ENCODE measurements at places on chromosomes 1 and 21.
A peak's percentile ranks its signal among the peaks of the same experiment; 100 is the strongest.

- DNase-seq = no peak
Measured at GRCh38 chr1:212010004-212010403, 25.4 kb downstream of the INTS7 start.

GRCh38 chr1:204112876-204113730, 38.7 kb downstream of the ETNK2 start:
- DNase-seq = no peak

- DNase-seq = no peak
Measured at GRCh38 chr1:218079820-218080219, 205.3 kb upstream of the RRP15 start.

- peak; percentile 99 for DNase-seq
Measured at GRCh38 chr1:109240158-109241152, 8.9 kb upstream of the CELSR2 start.

DNA sequence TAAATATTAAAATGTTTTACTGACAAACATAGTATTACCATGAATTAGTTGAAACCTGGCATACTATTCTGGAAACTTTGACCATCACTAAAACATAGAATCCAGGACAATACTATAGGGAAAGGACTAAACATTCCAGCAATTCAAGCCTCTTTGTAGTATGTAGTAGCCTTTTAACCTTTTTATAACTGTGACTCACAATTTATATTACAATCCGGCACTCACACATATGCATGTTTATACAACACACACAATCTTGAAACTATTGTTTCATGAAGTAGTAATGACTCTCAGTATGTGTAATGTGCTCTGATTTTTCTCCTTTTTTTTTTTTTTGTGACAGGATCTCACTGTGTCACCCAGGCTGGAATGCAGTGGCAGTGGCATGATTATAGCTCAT, 64.3 kb downstream of the ANKRD13C start:
- DNase-seq = peak; percentile 49

- DNase-seq = no peak
Measured at GRCh38 chr1:169508432-169509338, 22.9 kb upstream of the SLC19A2 start.

- DNase-seq = peak; percentile 58
Measured at GRCh38 chr1:31335007-31335406, 37.9 kb downstream of the FABP3 start.

- no peak for DNase-seq
Measured at GRCh38 chr1:90841473-90841872, 124.4 kb upstream of the BARHL2 start.

DNA sequence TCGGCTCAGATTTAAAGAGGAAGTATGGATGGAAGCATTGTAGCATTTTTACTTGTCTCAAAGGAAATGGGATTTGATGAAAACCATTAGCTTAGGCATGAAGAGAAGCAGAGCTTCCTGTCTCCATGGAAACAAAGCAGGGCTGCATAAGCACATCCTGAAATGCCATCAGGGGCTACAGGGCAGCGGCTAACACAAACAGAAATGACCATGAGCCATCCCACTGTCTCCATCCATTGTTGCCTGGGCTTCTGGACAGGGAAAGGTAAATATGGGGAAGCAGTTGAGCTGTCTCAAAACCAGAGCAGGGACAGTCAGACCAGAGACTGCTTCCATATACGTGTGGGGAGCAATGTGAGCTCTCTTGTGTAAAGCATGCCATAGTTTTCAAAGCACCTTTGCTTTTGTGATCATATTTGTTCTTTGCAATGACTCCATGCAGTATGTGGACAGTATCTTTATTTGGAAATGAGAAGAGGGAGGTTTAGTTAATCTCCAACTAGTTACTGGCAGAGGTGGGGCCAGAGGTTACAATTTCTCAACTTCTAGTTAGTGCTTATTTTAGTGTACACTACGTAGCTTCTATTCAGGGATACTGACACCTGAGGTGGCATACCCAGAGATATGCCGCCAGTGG, 176.1 kb downstream of the CACNA1E start:
- no peak for DNase-seq

DNA sequence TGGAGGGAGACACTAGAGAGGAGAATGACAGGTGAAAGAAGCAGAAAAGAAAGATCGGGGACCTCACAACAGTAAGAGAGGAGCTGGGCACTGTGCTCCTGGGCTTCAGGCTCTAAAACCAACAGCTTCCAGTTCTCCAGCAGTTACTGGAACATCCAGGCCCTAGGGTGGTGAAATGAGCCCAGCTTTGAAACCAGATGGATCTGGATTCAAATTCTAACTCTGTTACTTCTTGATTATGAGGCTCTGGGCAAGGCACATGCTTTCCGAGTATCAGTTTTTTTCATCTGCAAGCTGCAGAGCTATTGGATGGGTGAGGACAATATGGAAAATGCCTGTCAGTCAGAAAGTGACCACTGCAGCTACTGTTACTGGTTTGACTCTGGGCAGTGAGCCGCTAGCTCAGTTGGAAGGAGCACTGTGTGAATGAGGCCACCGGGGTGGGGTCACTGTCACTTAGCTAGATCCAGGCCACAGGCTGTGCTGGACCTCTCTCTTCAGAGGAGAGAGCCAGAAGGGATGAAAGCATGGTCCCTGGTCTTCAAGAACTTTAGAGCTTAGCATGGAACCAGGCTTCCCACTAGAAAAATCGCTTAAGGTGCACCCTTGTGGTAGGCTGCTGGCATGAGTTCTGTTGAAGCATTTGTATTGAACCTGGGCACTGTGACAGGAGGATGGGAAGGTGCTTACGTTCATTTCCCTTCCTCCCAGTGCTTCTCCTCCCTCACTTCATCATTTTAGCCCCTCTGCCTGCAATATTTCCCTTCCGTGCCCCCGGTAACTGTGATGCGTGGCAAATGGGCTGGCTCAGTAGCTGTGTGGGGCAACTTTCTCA, 12.2 kb downstream of the PLEKHO1 start:
- DNase-seq = peak; percentile 16

DNA sequence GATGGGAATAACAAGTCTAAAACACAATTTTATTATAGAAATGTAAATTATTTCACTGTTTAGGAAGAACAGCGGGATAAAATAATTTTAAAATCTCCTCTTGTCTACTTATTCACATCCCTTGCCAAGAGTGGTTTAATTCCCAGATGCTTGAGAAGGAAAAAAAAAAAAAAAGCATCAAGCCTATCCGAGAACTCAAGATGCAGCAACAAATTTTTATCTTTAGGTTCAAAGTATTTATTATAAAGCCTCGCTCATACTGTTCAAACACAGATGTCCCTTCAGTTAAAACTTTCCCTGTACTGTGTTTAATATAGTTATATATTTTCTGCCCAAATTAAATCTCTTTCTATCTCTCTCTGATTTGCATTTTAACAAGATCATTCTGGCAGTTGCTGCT, 1615.8 kb downstream of the PLA2G4A start:
- DNase-seq = no peak

DNA sequence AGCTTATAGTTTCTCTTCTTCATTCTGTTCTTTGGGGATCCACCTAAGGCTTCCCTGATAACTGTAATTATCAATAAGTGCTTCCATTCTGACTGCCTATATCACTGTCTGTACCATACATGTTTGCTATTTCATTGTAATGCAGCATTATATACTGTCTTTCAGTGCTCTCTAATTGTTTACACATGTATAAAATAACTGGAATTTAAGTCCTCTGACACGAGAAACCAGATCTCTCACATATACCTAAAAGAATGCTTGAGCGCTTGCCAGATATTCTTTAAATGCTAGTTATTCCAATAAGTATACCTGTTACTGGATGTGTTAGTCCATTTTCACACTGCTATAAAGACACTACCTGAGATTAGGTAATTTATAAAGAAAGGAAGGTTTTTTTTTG, 34.7 kb downstream of the CELF3 start:
- no peak for DNase-seq
